ENCODE measurements at places on chromosomes 6 and 20. TPM values are rescaled to one million over a fixed set of nuclear protein-coding genes. Genes with fewer than 3 reads are reported as not detected.

The TMEM200A gene
- 12.0 TPM for total RNA-seq

The SDC4 gene
- 1.6 TPM for total RNA-seq

The OXT gene
- total RNA-seq, result not detected

The GUCA1A gene
- total RNA-seq, result 1.6 TPM

The KCNS1 gene
- 1.2 TPM for total RNA-seq

The VPS16 gene
- 32.6 TPM for total RNA-seq

The BICRAL gene
- total RNA-seq, result 20.2 TPM

The LGSN gene
- total RNA-seq, result not detected
